ENCODE measurements at places on chromosomes 13 and 19.

DNA sequence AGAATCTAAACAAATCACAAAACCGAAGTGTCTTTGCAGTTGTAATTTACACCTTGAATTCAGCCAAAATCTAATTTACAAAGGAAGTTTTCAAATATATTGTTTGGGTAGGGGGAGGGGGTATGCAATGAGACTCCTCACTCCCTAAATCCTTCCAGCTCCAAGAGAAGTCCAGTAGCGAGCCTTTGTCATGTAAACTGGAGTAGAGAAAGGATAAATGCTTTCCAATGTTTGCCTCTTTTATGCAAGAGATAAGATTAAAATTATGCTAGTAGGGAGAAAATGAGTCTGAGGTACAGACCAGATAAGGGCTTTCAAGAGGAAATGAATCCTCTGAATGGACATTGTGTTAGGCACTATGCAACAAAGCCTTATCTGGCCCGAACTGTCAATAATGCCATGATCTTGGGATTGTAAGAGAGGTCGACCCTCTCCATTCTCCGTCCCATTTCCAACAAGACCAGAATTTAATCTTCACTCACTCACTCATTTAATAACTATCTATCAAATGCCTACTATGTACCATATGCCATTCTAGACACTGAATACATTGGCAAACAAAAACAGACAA is 199.2 kb downstream of the LACC1 start:
- no peak for DNase-seq

DNA sequence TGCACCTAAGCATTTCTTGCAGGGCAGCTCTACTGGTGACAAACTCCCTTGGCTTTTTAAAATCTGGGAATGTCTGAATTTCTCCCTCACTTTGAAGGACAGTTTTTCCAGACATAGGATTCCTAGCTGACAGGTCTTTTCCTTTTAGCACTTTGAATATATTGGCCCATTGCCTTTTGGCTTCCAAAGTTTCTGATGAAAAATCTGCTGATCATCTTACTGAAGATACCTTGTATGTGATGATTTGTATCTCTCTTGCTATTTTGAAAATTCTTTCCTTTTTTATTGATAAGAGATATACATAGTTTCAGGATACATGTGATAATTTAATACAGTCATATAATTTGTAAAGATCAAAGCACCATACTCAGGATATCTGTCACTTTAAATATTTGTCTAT is 211.1 kb downstream of the ZIC5 start:
- no peak for DNase-seq

GRCh38 chr19:11138601-11139300 is 16.8 kb downstream of the SPC24 start:
- DNase-seq = no peak

DNA sequence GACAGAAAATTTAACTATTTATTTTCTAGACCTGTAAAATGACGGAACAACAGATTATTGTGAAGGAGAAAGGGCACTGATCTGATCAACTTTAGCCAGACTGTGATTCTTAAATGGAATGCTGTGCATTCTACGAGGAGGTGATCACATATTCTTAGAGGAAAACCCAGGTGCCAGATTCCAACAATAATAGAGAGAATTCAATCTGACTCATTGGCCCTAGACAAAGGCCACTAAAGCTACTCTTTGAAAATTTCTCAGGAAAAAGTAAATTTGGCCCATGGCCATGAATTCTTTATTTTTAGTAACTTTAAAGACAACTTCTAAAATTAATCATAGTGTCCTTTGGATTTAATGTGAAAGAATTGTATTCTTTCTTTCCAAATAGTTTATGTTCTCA is 58.6 kb upstream of the POSTN start:
- no peak for DNase-seq

DNA sequence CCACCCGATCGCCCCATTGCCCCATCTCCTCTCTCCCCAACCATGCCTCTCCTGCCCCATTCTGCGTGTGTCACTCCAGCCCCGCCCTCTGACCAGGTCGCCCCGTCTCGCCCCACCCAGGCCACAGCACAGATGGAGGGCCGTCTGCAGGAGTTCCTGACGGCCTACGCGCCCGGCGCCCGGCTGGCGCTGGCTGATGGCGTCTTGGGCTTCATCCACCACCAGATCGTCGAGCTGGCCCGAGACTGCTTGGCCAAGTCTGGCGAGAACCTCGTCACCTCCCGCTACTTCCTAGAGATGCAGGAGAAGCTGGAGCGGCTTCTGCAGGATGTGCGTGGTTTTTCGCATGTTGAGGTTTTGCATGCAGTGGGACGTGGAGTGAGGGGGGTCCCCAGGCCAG is 26.2 kb downstream of the MAST3 start:
- DNase-seq = no peak

Measured in CD4-positive, alpha-beta T cell treated with Interleukin-6 for 4 hours (primary cell).